Right ventricle myocardium superior (tissue), 1 donor: ENCODE measurements at places on chromosomes 13 and 19. TPM values are rescaled to one million over a fixed set of nuclear protein-coding genes. Genes with fewer than 3 reads are reported as not detected.

GRCh38 chr19:33231511-33231910 lies 5.9 kb upstream of the SLC7A10 start:
- no peak for DNase-seq

Gene GET3
- total RNA-seq: 60.7 TPM

DNA sequence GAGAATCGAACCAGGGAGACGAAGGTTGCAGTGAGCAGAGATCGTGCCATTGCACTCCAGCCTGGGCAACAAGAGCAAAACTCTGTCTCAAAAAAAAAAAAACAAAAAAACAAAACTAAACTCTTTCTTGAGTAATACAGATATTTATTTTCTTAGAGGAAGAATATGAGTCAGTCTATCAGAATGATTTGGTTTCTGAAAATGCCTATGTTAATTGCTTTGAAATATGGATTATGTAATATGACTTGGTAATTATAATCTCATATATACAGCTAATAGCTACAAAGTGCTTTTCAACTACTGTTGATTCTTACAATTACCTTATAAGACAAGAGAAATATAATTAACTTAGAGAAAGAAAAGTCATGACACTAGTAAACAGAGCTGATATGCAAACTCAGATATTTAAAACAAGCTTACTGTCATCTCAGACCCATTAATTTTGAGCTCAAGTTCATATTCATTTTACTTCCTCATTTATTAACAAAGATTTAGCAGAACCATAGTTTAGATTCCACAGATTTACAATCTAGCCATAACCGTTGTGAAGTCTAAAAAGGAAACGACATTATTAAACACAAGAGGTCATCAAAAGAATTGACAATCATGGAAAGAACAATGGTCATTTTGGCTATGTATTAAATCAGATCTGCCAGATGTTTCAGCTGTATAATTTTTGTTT lies 88.0 kb downstream of the TBC1D4 start:
- no peak for DNase-seq

DNA sequence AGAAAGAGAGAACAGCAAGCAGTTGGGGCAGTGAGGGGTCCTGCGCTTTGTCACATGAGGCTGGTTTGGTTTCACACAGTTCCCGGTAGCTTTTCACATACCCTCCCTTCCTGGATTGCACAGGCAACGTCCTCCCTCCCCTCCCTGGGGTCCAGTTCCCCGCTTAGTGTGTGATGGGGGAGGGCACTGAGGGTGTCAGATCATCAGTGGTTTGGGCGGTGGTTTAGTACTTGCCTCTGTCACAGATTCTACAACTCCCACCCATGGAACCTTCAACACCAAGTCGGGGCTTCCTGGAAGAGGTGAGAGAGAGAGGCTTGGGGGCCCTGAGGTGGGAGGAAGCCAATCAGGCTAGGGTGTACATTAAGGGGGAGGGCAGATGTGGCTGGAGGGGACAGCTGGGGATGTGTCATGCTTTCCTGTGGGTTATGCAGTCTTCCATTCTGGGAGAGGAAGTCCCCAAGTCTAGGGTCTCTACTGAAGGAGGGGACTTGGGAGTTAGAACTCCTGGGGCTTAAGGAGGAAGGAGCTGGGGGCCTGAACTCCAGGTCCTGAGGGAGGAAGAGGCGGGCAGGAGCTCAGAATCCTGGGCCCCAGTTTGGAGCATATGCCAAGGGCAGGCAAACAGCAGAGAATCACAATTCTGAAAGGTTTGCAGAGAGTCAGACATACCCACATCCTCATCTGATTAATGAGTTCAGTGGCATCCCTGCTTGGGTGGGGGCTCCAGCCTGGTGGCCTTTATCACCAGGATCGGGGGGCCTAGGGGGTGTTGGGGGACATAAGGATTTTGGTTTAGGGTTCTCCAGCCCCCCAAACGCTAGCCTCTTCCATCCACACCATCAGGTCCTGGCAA lies at the start of gene NKG7:
Gene NKG7 (minus strand): TSS at position 6 of the 856 bp plus-strand sequence. CDS start 119 bp downstream, outside the sequence.
- peak; percentile 31 for DNase-seq

DNA sequence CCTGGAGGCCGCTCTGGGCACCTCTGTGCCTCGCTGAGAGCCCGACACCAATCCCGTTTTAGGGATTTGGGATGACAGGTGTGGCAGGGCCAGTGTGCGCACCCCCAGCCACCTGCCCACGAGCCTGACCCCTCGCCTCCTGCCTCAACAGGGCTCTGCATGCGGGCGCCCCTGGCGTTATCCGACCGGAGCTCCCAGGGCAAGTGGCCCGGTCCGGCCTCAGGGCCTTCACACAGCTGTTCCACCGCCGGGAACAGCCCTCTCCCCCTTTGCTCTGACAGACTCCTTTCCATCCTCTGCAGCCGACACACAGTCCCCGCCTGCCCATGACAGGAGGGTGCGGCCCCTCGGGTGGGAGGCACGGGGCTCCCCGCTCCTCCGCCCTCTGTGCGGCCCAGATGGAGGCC lies 7.1 kb upstream of the WDR18 start:
- no peak for DNase-seq

GRCh38 chr13:63972328-63972727 lies 2556.7 kb upstream of the PCDH20 start:
- DNase-seq: no peak

Gene ZNF285
- 4.9 TPM for total RNA-seq

GRCh38 chr13:97648171-97648880 lies 214.4 kb downstream of the RAP2A start:
- DNase-seq: no peak

GRCh38 chr13:37621811-37622361 lies 23.3 kb upstream of the POSTN start:
- no peak for DNase-seq

DNA sequence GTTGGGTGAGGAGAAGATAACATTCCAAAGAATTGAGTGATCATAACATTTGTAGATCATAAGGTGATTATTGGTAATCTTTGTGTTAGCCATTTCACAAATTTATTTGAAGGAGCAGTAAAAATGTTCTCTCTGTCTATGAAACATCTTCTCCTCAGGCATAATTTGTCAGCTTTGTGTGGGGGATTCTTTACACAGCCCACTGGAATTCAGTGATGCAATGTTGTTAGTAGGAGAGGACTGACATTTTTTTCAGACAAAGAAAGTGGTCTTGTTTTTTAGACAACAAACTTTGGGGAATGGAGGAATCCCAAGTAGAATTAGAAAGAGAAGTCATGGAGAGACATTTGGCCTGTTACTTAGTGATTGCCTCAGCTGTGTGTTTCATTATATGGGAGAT lies 100.3 kb downstream of the ITGBL1 start:
- DNase-seq: no peak

GRCh38 chr19:1909761-1910080 lies 4.5 kb downstream of the ADAT3 start:
- DNase-seq: no peak

- DNase-seq: no peak
Measured at GRCh38 chr19:3881272-3882040, 971 bp downstream of the ATCAY start.

DNA sequence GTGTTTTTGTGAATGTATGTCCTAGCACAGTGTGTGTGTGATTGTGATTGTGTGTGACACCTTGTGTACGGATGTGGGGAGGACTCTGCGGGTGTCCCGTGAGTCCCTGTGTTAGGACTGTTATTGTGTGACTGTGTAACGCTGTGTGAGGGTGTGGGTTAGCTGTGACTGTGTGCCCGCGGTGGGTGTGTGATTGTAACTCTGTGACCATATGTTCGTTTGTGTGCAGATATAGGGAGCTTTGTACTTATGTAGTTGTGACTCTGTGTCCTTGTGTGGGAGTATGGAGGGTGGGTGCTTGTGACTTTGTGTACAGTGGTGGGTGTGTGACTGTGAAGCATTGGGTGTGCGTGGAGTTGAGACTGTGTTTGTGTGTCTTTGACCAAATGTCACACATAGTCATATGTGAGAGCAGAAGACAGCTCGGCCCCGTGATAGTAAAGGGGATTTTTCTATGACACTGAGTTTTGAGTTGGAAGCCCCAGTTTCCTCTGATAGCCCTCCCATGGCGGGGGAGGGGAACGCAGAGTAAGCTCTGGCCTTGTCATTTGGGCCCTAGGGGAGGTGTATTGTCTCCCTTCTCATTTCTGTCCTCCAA lies 949 bp upstream of the ZNF260 start:
- no peak for DNase-seq

Gene OBI1
- total RNA-seq: 9.3 TPM

DNA sequence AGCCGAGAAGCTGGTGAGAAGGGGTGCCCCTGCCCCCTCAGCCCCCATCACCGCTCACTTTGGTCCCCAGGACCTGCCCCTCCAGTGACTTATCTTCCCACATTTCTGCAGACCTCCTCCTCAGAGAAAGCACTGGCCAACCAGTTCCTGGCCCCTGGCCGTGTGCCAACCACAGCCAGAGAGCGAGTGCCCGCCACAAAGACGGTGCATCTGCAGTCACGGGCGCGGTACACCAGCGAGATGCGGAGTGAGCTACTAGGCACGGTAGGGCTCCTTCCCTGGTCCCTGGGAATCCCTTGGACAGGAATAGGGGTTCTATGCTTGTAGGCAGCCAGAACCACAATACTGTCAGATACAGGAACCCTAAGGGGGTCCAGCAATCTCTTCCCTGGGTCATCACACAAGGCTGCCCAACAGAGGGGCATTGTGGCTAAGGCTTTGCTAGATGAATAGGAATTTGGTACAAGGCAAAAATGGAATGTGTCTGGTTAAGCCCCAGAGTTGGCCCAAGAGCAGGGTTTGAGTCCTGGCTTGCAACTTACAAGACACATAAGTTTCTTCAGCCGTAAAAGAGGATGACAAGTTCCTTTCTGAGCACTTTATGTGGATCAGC lies 1.0 kb downstream of the USE1 start:
- no peak for DNase-seq
